ENCODE measurements at places on chromosomes 7 and 10.

GRCh38 chr10:89301721-89302445 lies at the start of gene IFIT2:
Gene IFIT2, plus strand, starts transcription at chr10:89302046. Its CDS starts 78 bp downstream, at chr10:89302124.
- peak; percentile 64 for DNase-seq

DNA sequence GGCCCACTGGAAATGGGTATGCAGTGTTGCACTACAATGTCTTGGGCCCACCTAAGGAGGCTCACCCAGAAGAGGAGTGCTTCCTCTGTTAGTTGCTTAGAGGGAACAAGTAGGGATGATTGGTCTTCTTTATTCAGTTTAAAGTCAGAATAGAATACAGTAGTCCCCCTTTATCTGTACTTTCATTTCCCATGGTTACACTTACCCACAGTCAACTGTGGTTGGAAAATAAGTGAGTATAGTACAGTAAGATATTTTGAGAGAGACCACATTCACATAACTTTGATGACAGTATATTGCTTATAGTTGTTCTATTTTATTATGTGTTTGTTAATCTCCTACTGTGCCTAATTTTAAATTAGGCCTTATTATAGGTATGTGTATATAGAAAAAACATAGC lies 151.4 kb downstream of the COL28A1 start:
- no peak for DNase-seq

GRCh38 chr7:79221211-79221610 lies 232.3 kb downstream of the MAGI2 start:
- DNase-seq = no peak

- no peak for DNase-seq
These were observed 145.6 kb downstream of the BAMBI start for GRCh38 chr10:28822719-28823464.

DNA sequence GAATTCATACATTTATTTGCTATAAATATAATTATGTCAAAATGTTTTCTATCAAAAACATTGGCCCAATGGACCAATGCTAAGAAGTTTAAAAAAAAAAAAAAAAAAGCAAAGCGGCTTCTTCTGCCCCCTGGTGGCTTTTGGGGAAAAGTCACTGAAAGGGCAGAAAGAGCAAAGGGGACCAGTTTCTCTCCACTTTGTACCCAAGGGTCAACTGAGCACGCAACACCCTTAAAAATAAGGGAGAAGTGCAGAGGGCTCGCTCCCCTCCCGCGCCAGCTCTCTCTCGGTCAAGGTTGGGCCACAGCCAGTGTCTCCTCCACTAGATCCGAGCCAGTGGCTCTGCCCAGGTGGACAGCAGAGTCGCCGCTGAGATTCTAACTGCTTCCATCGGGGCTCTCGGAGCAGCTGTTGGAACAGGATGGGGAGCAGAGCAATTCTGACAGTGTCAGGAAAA lies 136.4 kb upstream of the FGFR2 start:
- DNase-seq = no peak

GRCh38 chr7:19851504-19851903 lies 78.1 kb upstream of the TMEM196 start:
- DNase-seq = no peak

- DNase-seq = no peak
These were observed 107.5 kb upstream of the GPR26 start for GRCh38 chr10:123558651-123559050.

DNA sequence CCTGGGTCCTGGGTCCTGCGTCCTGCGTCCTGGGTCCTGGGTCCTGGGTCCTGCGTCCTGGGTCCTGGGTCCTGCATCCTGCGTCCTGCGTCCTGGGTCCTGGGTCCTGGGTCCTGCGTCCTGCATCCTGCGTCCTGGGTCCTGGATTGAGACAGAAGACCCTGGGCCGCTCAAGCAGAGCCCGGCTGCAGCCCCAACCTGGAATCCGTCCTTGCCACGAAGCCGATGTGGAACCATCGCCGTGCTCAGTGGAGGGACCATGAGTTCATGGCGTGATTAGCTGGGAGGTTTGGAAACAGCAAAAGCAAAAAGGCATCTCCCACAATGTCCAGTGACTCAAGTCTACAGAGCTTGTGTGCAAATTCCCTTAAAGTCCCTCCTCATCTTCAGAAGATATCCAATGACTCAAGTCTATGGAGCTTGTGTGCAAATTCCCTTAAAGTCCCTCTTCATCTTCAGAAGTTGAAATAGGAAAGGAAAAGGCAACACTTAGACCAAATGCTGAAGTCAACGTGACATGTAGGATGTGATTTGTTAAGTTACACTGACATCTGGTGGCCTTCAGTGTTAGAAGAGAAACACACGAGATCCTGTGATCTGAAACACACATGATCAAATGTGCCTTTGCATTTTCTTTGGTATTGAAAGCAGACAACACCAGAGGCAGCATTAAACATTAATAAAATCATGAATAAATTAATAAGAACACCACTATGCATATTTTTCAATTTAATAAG lies 179.9 kb downstream of the PTPRN2 start:
- DNase-seq = peak; percentile 36

- DNase-seq = no peak
These were observed 157.1 kb downstream of the TCERG1L start for GRCh38 chr10:131154306-131155025.

- peak; percentile 7 for DNase-seq
These were observed 49.4 kb upstream of the CTBP2 start for GRCh38 chr10:125209591-125210355.

DNA sequence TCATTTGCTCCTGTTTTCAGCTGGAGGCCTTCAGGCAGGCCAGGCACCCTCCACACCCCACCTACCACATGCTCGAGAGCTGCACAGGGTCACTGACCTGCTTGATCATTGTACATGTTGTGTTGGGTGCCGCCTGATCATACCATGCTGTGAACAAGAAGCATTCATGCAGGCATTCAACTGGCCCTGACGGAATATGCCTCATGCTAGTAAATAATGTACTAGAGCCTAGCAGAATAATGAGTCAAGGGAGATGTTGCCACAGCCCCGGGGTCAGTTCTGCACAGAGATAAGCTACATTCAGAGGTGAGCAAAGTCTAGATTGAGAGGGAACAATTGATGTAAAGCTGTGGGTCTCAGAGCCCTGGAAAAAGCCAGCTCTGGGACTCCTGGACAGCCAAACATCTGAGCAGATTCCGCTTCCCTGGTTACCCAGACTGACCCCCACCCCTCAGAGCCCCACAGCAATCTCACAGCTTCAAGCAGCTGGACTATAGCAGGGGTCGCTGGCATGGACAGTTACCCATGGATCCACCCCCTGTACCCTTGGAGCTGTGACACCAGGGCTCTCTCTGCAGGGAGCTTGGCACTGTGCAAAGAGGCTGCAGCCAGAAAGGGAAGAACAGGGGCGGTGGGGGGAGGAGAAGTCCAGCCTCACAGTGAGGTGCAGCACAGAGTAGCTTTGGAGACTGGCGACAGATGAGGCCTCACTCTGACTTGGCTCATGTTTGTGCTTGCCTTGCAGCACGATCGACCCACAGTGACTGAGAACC lies 86.6 kb downstream of the FRMPD2 start:
- no peak for DNase-seq

DNA sequence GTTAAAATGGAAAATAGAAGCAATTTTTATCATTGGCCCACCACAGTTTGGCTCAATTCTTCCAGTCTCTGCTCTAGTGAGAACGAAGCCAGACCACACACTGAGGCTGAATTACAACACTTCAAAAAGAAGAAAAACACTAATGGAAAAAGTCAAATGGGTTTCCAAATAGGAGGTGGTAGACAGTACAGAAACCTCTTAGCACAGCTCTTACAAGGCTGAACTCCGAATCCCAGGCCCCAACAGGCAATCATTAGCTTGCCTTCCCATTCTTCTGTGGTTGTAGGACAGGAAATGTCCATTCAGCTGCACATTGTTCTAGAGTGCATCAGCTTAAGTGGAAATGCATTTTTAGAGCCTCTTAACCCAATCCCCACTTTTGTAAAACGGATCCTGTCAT lies 115.1 kb upstream of the MEOX2 start:
- peak; percentile 70 for DNase-seq

GRCh38 chr7:102292813-102293798 lies 6.4 kb downstream of the SH2B2 start:
- no peak for DNase-seq

DNA sequence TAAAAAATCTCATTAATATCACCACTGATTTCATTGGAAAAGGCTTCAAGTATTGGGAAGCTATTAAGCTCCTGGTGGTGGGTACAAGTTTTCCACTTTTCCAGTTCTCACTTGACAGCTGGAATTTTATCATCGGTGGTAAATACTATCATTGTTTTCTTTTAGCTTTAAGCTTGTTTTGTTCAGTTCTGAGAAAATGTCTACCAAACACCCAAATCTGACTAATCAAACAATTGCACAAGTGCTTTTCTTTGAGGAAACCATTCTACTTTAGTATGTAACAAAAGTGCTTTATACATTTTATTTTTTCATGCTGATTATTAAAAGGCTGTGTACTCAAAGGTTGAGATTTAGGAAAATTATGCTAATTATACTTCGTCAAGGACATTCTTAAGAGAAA lies 7.9 kb downstream of the PRPF18 start:
- DNase-seq = no peak

DNA sequence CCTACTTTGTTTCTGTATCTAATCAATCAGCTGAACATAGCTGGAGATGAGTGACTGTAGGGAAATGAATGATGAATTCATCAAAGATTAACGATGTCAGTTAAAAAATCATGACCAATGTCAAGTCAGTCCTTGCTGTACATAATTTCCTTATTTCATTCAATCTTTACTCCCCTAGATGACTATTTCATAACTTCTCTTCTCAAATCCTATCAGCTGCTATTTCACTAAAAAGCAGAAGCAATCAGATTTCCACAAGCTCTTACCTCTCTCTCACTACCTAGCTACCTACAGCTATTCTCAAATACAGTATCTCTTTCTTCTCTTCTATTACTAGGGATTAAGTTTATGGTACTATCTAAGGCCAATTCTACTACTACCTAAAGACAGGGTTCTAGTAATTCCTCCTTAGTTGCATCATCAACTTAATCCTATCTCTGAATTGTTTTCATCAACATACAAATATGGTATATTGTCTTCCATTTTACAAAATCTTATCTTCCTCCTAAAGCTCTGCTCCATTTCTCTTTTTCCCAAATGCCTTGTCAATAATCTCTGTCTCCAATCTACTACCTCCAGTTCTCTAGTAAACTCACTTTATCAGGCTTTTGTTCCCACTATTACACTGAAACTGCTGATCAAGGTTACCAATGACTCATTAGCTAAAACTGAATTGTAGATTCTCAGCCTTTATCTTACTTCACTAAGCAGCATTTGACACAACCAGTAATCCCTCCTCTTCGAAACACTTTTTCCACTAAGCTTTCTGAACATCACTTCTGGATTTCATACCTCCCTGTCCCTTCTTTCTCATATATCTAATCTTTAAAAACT lies 28.4 kb downstream of the JMJD1C start:
- DNase-seq = no peak

GRCh38 chr7:111744501-111745155 lies 182.3 kb upstream of the IMMP2L start:
- peak; percentile 49 for DNase-seq

DNA sequence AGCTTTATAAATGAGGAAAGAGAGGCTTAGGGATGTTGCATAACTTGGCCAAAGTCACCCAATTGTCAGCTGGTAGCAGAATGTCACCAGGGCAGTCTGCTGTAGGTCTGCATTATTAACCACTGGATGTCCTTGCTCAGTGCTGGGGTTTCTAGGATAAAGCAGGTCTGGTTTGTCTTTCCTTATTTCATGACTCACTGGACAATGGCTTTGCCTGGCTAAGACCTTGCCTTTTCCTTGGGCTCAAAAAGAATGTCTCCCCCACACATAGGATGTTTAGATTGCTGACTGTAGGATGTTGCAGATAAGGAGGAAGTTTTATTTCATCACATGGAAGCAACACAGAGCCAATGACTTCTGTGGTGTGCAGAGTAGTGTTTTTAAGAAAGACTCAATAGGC lies 29.4 kb downstream of the WDFY4 start:
- DNase-seq = no peak

- DNase-seq = peak; percentile 92
These were observed 3.2 kb downstream of the MAFK start for GRCh38 chr7:1533547-1534329.

GRCh38 chr7:85175217-85175616 lies 11.6 kb downstream of the SEMA3D start:
- no peak for DNase-seq

DNA sequence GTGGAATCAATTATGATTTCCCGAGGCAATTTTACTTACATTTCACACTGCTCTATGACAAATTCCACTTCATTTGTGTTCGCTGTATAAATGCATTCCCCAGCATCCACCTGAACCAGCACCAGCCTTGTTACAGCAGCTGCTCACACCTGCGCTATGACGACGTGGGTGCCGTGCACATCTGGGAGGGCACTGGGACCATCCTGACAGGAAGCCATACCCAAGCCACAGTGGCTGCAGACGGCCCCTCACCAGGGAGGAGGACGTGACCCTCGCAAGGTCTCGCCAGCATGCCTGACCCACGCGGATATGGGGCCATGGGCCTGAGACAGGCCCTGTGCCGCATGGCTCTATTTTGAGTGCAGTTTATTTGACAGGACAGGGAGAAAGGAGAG lies 201.3 kb downstream of the MAD1L1 start:
- no peak for DNase-seq

DNA sequence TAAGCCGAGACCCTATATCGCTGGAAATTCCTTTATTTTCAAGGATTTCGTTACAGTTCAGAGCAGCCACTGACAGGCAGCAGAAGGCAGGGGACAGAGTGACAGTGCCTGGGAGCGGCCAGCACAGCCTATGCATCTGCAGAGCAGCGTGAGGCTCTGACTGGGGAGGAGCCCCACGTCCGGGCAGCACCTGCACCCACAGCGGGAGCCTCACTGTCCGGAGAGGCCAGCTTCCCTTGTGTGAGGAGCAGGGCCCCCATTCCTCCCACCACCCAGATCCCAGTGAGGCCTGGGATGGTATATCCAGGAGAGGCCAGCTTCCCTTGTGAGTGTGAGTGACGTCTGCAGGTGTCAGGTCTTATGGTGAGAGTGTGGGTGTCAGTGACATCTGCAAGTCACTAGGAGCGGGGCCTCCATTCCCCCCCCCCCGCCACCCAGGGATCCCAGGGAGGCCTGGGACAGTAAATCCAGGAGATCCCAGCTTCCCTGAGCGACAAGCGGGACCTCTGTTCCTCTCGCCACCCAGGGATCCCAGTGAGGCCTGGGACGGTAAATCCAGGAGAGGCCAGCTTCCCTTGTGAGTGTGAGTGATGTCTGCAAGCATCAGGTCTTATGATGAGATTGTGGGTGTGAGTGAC lies 259.1 kb downstream of the PTPRN2 start:
- DNase-seq = no peak

- peak; percentile 30 for DNase-seq
These were observed 356.2 kb upstream of the NFE2L3 start for GRCh38 chr7:25795824-25796235.

DNA sequence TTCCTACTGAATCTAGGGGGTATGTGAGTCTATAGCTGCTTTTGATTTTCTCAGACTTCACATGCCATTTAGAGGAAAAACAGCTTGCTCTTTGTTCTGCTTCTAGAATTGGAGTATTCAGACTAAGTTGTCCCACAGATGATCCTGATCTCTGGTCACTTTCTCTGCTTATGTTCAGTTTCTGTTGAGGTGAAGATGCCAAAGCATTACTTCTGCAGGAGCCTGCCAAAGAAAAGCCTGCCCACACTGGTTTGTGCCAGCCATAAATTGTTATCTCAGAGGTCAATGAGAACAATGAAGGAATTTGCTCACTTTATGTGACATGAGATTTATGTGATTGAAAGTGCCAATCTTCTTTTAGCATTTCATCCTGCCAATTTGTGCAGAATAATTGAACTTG lies 163.6 kb downstream of the CDK14 start:
- DNase-seq = no peak

Data from brain microvascular endothelial cell (primary cell).